Cardiac septum (tissue), 1 donor: ENCODE measurements at places on chromosomes 3 and 15. TPM values are rescaled to one million over a fixed set of nuclear protein-coding genes. Genes with fewer than 3 reads are reported as not detected.
A peak's percentile ranks its signal among the peaks of the same experiment; 100 is the strongest.

Gene DISP2
- total RNA-seq: 1.2 TPM

GRCh38 chr3:119748991-119749390 lies 32.9 kb upstream of the NR1I2 start:
- no peak for DNase-seq

DNA sequence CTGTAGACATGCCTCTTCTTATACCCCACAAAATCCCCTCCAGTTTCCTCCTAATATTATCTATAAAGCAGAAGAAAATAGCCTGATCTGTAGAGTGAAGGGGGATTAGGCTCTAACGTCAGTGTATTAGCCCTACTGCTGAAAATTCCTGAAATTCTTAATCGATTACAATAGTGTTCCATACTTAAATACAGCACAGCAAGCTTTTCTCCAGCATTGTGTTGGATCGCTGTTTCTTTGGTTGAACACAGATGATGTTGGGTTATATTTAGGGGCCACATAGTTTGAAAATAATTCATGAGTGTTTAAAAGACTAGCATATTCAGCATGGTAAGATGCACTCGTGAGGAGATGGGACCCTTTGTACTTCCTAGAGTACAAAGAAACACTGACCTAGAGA lies 52.5 kb downstream of the PIAS1 start:
- DNase-seq: no peak

DNA sequence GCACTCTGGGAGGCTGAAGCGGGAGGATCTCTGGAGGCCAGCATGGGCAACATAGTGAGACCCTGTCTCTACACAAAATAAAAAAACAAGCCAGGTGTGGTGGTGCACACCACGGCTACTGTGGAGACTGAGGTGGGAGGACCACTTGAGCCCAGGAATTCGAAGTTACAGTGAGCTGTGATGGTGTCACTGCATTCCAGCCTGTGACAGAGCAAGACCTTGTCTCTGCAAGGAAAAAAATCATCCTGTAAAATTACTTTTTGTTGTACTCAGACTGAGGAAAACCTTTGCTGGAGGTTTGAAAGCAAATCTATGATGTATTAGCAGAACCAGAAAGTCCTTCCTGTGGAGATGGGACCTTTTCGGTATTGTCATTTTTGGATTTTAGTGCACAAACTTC lies 63.3 kb downstream of the ATP1B3 start:
- peak; percentile 6 for DNase-seq

DNA sequence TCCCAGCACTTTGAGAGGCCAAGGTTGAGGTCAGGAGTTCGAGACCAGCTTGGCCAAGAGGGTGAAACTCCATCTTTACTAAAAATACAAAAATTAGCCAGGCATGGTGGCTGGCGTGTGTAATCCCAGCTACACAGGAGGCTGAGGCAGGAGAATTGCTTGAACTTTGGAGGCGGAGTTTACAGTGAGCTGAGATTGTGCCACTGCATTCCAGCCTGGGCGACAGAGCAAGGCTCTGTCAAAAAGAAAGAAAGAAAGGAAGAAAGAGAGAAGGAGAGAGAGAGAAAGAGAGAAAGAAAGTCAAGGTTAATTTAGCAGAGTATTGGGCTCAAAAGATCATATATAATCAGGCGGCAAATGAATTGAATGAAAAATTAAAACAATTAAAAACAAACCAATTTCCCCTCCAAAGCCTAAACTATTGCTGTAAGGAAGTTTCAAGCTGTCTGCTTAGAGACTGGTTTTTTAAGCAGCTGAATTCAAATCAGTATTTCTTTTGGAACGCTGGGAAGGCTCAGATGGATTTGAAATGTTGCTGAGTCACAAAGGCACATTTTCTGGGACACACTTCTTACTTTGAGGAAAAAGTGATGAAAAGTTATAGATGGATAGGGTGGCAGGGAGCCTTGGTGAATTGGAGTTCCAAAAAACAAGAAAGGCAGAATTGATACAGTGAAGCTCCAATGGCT lies 81.3 kb upstream of the BHLHE40 start:
- DNase-seq: no peak

Gene XCR1
- not detected for total RNA-seq

Gene PPP1R14D
- not detected for total RNA-seq
